ENCODE measurements at places on chromosomes 1 and 21. TPM values are rescaled to one million over a fixed set of nuclear protein-coding genes. Genes with fewer than 3 reads are reported as not detected.

DNA sequence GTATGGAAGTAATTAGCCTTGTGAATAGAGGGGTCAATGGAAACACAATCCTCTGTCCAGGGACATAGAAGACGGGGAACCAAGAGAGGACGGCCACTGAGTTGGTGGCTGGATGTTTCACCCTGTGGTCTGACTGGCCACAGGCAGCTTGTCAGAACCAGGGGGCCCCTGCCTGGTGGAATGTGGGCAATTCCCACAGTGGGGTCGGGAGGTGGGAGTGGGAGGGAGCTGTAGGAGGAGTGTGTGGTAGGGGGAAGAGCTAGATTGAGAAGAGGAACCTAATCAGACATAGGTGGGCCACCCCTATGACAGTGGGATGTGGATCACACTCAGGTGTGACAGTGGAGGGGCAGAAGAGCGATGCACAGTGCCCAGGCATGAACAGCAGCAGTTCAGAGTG is 31.3 kb downstream of the TRIM62 start:
- no peak for DNase-seq

The AGL gene
- total RNA-seq = 14.9 TPM

DNA sequence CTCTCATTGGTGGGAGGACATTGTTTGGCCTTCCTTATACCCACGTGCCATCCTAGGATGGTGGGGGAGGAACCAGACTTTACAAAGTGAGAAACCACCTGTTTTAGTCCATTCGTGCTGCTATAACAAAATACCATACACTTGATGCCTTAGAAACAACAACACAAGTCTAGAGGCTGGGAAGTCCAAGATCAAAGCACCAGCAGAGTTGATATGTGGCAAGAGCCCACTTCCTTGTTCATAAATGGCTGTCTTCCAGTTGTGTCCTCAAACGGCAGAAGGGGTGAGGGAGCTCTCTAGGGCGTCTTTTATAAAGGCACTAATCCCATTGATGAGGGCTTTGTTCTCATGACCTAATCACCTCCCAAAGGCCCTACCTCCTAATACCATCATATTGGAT is 31.1 kb downstream of the CAPN8 start:
- no peak for DNase-seq

The CATSPERE gene
- total RNA-seq = 0.46 TPM

The LCE1A gene
- total RNA-seq = not detected

The TMEM240 gene
- total RNA-seq = 2.2 TPM

- no peak for DNase-seq
These were observed 465.8 kb upstream of the PLXNA2 start for GRCh38 chr1:208709981-208710380.

GRCh38 chr1:17438318-17439249 is 893 bp downstream of the RCC2 start:
- DNase-seq = no peak

- DNase-seq = no peak
These were observed 14.7 kb downstream of the RHEX start for GRCh38 chr1:206067486-206068227.

The CELA3A gene
- not detected for total RNA-seq

GRCh38 chr1:110708974-110709440 is 34.3 kb upstream of the KCNA3 start:
- DNase-seq = no peak

The ACTN2 gene
- 1.5 TPM for total RNA-seq

GRCh38 chr1:39829791-39830533 is 41.3 kb upstream of the BMP8B start:
- DNase-seq = no peak

The SKI gene
- 20.8 TPM for total RNA-seq

Measured in pulmonary artery endothelial cell (primary cell).